ENCODE measurements at places on chromosomes 11 and 22.

DNA sequence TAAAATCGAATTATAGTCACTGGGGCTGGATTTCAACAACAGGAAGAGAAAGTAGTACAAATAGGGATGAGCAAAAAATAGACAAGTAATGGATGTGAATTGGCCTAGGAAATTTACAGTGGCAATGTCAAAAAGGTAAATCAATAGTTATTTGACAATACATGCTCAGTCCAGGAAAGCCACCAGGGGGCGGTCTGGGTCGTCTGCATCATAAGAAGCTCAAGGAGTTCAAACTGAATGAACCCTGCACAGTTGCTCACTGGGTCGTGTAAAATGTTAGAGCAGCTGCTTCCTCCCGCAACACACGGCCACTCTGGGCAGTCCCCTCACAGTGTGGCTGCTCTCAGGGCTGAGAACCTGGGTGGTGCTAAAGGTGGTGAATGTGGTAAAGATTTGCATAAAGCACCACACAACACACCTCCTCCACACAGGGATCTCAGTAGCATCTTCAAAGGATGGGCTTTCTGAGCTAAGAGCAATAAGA, 85.9 kb downstream of the ZNF280B start:
- DNase-seq: peak; percentile 10

GRCh38 chr11:120441592-120441991, 70.0 kb upstream of the GRIK4 start:
- no peak for DNase-seq

- no peak for DNase-seq
Observed at GRCh38 chr11:116454020-116454645, 318.7 kb downstream of the BUD13 start.

DNA sequence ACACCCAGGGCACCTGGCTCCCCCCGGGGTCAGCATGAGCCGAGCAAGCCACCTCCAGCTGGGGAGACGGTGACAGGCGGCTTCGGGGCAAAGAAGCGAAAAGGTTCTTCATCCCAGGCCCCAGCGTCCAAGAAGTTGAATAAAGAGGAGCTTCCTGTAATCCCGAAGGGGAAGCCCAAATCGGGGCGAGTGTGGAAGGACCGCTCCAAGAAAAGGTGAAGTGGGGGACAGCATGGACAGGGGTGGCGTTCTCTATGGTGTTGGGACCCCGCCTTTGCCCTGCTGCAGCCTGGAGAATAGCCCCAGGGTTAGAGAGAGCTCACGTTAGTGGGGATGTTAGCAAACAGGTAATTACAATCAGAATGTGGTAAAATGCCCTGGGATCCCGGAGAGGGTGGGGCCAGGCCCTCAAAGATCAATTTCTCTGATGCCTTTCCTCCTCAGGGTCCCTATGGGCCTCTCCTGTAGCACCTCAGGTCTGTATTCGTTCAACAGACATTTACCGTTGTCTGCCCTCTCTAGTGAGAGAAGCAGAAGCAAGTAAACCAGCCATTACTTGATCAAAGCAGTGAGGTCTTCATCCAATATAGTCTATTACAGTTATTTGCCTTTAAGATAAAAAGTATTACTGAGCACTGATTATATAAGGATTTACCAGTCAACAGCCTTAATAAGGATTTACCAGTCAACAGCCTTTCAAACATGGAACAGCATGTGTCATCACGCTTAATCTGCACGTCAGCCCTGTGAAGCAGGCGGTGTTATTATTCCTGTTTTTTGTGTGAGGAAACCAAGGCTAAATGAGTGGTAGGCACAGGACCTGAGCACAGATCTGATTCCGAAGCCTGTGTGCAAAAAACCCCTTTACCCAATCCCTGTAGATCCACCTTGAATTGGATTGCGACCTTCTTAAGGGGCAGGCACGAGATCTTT, 1.0 kb downstream of the CCDC86 start:
- DNase-seq: no peak

DNA sequence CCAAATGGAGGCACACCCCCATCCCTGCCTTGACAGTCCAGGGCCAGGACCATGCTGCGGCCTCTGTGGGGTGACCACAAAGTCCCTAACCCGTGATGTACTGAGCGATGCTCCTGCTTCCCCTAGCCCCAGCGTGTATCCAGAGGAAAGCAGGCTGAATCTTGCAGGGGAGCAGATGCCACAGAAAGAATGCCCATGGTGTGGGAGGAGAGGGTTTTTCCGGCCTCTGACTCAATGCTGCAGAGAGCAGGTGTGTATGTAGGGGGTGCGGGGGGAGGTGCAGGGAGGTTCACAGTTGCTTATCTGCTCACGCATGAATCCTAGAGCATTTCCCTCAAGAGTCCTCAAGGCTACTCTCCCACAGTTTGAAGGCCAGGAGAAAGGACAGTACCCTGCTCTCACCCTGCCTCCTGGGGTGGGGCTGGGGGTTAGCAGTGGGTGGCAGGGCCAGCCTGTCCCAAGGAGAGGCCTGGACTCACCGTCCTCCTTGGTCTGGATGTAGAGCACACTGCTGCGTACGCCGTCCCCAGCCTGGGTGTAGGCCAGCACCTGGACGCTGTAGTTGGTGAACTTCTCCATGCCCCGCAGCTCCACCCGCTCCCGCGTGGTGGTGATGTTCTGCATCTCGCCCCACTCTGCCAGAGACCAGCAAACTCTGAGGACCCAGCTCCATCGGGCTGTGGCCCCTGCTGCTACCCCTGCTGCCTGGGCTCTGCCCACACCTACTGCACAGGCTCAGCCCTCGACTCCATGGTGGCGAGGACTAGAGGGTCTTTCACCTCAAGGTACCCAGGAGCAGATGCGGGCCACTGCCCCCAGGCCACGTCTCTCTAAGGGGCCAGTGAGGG, 130.8 kb downstream of the CEP164 start:
- DNase-seq: no peak

DNA sequence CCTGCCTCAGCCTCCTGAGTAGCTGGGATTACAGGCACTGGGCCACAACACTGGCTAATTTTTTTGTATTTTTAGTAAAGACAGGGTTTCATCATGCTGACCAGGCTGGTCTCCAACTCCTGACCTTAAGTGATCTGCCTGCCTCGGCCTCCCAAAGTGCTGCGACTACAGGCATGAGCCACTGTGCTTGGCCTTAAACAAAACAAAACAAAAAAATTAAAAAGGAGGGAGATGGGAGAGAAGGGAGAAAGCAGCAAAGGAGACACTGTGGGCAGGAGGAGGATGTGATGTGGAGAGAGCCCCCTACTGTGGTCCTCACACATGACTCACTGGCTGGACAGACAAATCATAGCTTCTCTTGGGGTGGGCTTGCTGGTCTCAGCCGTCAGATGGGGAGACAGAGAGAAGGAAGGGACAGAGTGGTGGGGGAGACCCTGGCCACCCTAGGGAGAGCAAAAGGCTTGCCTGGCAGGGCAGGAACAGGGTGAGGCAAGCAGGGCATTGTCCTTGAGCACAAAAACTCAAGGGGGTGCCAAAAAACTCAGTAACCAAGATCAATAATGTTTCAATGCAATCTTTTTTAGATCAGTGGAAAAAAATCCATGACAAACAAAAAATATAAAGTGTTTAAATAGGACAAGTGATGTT, 31.6 kb downstream of the TPST2 start:
- no peak for DNase-seq

- DNase-seq: no peak
Observed at GRCh38 chr11:127609025-127609773, 608.6 kb upstream of the KIRREL3 start.

GRCh38 chr11:40104941-40105550, 1354.4 kb downstream of the LRRC4C start:
- DNase-seq: no peak

DNA sequence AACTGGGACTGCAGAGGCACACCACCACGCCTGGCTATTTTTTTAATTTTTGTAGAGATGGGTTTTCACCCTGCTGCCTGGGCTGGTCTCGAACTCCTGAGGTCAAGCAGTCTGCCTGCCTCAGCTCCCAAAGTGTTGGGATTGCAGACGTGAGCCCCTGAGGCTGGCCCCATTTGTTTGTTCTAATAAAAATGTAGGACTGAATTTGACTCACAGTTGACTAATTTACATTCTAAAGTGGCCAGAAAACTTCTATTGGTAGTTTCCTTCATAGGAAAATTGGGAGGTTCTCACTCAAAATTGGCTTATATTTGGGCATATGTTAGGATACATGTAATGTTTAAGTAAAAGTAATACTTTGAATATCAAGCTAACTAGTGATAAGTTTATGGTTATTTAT, 35.0 kb downstream of the PPFIA1 start:
- no peak for DNase-seq

DNA sequence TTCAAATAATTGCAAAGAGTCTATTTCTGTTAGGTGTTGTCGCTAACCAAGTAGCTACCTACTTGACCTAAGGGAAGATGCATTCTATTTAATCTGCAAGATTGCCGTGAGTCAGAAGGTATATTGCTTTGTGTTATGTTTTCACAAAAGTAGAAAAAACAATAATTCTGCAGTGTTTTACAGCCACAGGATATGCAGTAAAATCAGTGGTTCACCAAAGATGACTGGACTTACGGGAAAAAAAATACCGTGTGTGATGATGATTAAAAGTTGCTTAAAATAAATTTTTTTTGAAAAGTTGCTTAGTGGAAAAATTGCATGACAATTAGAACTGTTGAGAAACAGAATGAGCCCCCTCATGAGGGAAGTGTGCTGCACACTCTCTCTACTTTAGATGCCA, 209.1 kb downstream of the DDX10 start:
- no peak for DNase-seq

DNA sequence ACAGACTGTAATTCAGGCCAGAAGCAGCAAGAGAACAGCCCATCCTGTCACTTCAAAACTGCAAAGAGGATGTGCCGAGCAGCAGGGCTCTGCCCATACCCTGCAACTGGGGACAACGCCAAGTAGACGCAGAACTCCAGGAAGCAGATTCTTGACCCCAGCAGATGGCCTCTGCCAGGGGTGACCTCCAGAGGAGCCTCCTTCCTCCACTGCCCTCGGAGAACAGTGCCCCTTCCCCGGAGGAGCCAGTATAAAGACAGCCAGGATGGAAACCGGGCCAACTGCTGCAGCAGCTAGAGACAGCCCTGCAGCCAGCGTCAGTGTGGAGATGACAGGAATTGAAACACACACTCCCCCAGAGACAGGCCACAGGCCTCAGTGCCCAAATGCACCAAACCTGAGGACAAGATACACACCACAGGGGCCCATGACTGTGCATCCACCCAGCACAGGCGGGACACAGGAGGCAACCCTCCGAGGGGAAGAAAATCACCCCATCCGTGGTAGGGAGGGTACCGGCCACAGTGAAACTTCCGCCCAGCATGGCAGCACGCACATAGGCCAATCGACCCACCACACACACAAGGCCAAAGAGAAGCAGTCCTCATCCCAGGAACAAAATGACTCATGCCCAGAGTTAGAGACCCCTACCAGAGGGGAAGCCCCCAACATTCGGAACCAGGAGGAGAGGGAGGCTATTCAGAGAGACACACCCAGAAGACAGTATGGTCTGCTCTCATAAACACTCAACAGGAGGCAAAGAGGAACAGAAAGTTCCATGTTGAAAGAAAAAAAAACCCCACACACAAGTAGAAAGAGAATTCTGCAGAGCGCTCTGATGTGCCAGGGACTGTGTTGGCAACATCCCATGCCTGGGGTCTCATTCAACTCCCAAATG, 5.6 kb downstream of the AHNAK start:
- DNase-seq: no peak

DNA sequence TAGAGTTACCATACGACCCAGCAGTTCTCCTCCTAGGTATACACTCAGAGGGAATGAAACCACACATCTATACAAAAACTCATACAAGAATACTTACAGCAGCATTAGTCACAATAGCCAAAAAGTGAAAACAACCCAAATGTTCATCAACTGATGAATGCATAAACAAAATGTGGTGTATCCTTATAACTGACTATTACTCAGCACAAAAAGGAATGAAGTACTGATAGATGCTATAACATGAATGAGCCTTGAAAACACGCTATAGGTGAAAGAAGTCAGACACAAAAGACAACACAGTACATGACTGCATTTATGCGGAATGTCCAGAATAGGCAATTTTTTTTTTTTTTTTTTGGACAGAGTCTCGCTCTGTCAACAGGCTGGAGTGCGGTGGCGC, 23.1 kb downstream of the NCAPD3 start:
- DNase-seq: no peak

GRCh38 chr11:9571071-9571762, 2.3 kb upstream of the WEE1 start:
- DNase-seq: no peak

DNA sequence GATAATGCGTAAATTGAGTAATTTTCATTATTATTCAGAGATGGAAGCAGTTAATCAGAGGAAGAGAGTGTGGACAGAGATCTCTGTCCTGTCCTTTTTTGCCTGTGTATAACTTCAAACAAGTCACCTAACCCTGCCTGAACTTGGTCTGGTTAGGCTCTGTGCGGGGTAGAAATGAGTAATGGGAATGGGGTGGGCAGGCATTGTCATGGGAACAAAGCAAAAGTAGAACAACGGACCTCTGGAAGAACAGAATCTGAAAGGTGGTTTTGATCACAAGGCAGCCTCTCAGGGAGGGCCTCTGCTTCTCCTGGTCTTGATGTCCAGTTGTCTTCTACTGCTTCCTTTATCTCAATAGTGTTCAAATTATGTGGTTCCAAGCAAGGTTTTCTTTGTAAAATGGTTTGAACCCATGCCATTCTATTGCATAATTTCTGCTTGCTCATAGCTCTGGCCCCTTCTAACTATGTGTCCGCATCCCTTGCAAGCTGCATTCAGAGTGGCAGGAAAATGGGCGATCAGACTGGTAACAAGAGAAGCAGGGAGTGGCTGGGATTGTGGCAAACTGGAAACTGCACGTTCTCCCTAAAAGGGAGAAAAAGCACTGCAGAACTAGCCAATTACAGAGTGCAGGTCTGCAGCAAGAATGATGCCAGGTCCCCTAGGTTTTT, 76.1 kb downstream of the PRR5L start:
- DNase-seq: no peak

DNA sequence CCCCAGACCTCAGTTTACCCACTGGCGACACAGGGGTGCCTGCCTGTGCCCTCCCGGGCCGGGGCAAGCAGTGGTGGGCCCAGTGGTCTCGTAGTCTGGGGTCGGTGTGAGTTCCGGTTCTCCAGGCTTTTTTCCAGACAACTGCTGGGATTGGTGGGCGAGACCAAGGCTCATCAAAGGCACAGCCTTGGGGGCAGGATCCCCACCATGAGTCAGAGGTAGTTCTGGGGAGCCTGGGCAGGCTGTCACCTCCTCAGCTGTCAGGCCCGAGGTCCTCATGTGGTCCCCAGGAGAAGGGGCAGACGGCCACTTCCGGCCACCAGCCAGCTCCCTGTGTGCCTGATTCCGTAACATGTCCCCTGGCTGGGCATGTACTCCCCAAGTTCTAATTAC, 827 bp upstream of the MUC2 start:
- DNase-seq: no peak

Measured in stimulated activated CD4-positive, alpha-beta T cell treated with anti-CD3 and anti-CD28 coated beads, Interleukin-15, amount 100 ng/mL, for 1 hour (primary cell).